Tongue (tissue), 3 donors: ENCODE measurements at places on chromosomes 6 and 20. TPM values are rescaled to one million over a fixed set of nuclear protein-coding genes. Genes with fewer than 3 reads are reported as not detected.

GRCh38 chr20:43028470-43028869 lies 161.2 kb downstream of the PTPRT start:
- no peak for DNase-seq

DNA sequence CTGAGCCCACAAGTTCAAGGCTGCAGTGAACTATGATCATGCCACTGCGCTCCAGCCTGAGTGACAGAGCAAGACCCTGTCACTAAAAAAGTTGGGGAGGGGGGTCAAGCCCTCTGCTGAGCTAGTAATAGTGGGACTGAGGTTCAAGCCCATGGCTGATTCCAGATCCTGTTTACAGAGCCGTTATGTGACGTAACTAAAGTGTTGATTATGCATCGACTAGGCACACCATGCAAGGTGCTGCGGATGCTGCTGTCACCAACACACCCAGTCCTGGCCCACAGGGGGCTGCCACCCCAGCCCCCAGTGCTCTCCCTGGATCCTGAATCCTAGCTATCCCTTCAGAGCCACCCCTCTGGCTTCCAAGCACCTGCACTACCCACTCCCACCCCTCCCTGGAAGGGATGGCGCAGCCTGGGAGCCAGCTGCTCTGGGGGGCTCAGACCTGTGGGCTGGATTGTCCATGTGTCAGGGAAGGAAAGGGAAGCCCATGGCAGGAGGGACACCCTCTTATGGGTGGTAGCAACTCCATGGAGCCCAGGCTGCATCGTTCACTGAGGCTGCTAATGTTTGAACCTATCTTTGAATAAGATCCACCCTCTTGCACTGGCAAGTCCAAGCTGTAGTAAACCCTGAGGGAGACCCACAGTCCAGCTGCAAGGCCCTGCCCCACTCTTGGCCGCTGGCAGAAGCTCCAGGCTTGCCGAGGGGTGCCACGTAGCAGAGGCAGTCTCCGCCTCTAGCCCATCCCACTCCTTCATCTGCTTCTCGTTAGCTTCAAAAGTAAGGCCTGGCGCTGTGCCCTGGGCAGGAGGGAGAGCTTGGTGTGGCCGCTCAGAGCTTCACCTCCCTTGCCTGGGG lies 95.0 kb downstream of the SNX5 start:
- peak; percentile 98 for DNase-seq

- no peak for DNase-seq
Measured at GRCh38 chr6:41406728-41407489, 71.5 kb downstream of the NCR2 start.

DNA sequence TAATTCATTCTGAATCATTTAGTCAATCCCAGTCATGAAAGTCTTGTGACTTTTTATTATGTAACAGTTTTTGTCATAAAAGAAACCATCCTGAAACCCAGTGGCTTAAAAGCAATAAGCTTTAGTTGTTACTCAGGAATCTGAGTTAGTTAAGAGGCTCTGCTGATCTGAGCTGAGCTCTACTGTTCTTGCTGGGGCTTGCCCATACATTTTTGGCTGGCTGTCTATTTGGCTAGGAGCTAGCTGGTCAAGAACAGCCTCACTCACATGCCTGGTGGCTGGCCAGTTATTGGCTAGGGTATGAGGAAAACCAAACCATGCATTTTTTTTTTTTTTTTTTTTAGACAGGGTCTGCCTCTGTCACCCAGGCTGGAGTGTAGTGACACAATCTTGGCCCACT lies 10.6 kb downstream of the TCF21 start:
- no peak for DNase-seq

- peak; percentile 75 for DNase-seq
Measured at GRCh38 chr6:17580518-17581048, 19.5 kb upstream of the FAM8A1 start.

- peak; percentile 27 for DNase-seq
Measured at GRCh38 chr6:69456086-69456485, 340.7 kb downstream of the LMBRD1 start.

- DNase-seq, result no peak
Measured at GRCh38 chr6:136784910-136785746, 7.1 kb downstream of the MAP3K5 start.

GRCh38 chr20:36121981-36122930 lies 32.3 kb upstream of the EPB41L1 start:
- peak; percentile 56 for DNase-seq

DNA sequence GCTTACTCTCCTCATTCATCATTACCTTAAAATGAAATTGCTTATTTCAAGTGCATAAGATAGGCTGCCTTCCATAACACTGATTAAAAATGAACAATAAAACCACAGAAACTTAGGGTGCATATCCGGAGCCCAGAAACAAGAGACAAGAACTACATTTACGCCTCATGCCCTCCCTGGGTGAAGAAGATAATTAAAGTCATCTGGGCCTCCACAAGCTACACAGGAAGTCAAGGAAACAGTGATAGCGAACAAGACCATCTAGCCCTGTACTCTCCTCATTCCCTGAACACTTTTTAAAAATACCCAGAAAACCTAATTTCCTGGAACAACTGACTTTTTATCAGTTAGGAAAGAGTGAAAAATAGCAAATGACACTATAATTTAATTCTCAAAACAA lies 6.3 kb downstream of the SOD2 start:
- no peak for DNase-seq

DNA sequence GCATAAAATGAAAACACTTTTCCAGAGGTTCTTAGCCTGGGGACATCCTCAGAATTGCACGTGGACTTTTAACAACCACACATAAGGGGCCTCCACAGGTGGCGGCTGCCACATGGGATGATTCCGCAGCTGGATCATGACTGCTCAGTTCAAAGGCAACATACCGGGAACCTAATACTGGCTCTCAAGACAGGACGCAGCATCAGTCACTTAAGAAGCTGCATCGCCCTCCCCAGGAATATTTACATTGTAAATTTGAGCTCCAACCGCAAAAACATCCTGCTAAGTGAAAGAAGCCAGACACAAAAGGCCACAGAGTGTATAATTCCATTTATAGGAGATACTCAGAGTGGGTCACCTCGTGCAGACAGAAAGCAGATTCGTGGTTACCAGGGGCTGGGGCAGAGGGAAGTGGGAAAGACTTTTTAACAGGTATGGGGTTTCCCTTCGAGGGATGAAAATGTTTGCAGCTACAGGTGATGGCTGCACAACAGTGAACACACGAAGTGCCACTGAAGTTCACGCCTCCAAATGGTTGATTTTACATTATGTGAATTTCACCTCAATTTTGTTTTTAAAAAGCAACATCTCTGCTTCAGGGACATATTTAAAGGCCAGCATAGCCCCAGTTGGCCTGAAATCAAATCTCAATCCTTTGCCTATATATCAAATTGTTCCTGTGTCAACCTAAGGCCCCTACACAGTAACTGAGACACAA lies 141.5 kb downstream of the BMP7 start:
- peak; percentile 31 for DNase-seq

DNA sequence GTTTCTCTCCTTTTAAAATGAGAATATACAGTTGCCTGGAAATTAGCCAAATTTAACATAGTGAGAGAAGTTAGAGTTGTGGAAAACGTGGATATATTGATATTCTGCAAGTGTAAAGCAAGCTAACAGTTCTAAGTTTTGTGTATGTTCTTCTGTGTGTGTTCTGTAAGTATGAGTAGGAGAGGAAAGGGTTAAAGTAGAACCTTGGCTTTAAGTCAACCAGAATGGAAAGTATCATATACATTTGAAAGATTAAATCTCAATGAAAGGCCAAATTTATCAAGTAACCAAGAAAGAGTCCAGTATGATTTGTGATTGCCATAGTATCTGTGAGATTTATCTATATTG lies 30.0 kb upstream of the BAG2 start:
- no peak for DNase-seq

DNA sequence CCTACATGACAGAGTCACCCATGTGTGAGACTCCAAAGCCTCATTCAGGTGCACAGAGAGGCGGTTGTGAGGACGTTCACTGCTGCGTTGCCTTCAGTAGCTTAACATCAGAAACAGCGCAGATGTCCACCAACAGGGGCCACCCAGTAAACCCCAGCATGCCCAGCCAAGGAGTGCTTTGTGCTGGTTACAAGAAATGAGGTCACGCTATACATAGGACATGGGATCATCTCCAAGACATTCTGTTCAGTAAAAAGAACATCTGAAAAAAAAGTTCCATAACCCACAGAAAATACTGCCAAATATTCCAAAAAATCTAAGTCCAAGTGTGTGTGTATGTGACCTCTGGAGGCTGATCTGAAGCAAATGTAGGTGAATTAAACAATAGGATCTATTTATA lies 16.0 kb downstream of the SLC52A3 start:
- peak; percentile 49 for DNase-seq

- DNase-seq, result peak; percentile 40
Measured at GRCh38 chr20:845226-845868, 11.8 kb downstream of the FAM110A start.

- no peak for DNase-seq
Measured at GRCh38 chr6:15087186-15087589, 158.7 kb upstream of the JARID2 start.

DNA sequence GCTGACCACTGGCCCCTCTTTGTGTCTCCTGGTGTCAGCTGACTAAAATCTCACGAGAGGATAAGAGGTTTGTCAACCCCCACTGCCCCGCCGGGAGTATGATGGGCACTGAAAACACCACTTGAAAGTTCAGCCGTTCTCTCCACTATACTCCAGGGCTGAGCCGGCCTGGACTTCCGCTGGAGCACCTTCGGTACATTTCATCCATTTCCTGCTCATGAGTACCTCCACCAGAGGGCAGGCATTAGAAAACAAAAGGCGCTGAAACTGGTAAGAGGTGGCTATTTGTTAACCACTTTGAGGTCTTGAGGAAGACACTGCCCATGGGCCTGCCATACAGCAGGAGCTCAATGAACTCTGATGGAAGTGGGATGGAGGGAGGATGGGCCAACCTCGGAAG lies 17.9 kb upstream of the ANKRD60 start:
- DNase-seq, result peak; percentile 33

GRCh38 chr6:70901324-70901723 lies 55.5 kb downstream of the B3GAT2 start:
- no peak for DNase-seq

DNA sequence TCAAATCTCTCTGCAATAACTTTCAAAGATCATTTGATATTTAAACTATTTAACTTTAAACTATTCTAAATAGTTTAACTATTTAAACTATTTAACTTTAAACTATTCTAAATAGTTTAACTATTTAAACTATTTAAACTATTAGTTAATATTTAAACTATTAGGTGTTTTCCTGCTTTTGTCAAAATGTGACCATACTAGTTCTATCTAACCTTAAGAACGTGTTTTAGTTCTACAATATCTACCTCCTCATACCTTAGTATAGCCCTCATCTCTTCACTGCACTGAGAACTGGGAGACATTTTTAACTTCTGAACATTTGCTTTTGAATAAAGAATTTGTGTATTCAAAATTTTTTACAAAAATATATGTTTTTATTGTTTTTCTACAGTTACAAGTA lies 429.1 kb downstream of the ADGRB3 start:
- no peak for DNase-seq

DNA sequence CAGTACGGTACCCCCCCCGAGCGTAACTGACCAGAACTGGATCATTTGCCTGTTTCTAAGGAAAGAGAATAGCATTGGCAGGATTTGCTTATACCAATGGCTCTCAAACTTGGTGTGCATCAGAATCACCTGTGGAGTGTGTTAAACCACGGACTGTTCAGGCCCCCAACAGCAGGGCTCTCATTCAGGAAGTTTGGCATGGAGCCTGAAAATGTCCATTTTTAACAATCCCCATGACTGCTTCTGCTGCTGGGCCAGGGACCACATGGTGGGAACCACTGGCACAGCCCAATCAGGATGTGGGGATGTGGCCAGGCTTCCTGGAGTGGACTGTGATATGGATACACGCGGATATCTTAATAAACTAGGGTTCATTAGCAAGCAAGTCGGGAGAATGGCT lies 53.9 kb downstream of the GTF2H5 start:
- DNase-seq, result no peak

GRCh38 chr6:39891976-39892375 lies 42.3 kb downstream of the MOCS1 start:
- DNase-seq, result no peak

DNA sequence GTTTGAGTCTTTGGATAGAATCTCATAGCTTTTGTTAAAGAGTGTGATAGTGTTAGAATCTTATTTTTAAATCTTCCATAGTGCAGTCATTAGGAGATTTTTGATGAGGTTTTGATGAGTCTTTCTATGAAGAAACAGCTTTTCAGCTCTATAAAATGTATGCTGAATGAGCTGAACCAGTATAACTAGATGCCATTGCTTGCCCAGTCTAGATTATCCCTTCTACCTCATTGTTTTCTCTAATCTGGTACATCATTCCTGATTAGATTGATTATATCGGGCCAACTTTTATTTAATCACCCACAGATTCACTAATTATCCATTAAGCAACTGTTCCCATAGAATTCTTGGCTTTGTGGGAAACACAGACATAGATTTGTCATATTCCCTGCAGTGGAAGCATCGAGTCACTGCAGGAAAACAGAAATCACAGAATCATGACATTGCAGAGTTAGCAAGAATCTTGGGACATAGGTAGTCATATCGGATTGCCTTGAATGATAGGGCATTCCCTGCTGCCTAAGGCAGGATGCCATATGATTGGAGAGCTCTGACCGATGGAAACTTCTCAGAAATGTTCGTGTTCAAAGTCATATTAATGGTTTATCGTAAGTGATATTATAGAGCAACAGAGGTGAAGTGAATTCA lies 882.7 kb upstream of the FLRT3 start:
- DNase-seq, result no peak

Gene C6orf163
- total RNA-seq, result 2.7 TPM

Gene WFDC12
- not detected for total RNA-seq

Gene ABHD16B
- not detected for total RNA-seq

Gene PDYN
- total RNA-seq, result not detected

Gene ZFP57
- not detected for total RNA-seq

Gene EYS
- 1.0 TPM for total RNA-seq

Gene SLA2
- 0.21 TPM for total RNA-seq
